ENCODE measurements at places on chromosomes 2 and 18.

DNA sequence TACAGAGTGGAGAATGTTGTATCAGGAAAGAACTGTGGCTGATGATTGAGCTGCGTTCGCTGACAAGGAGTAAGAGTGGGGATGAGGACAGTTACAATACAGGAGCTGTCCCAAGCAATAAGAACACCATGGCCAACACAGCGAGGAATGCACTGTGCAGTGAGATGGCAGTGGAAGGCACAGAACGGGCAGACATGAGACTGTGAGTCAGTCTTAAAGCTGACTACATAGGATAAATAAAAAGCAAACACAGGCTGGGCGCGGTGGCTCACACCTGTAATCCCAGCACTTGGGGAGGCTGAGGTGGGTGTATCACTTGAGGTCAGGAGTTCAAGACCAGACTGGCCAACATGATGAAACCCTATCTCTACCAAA is 89.8 kb downstream of the CABYR start:
- DNase-seq, result no peak

- no peak for DNase-seq
Observed at GRCh38 chr2:48344441-48344756, 185.6 kb upstream of the STON1 start.

GRCh38 chr2:168002021-168002553 is 245.3 kb downstream of the STK39 start:
- peak; percentile 83 for DNase-seq

- no peak for DNase-seq
Observed at GRCh38 chr2:60529785-60530627, 23.4 kb downstream of the BCL11A start.

DNA sequence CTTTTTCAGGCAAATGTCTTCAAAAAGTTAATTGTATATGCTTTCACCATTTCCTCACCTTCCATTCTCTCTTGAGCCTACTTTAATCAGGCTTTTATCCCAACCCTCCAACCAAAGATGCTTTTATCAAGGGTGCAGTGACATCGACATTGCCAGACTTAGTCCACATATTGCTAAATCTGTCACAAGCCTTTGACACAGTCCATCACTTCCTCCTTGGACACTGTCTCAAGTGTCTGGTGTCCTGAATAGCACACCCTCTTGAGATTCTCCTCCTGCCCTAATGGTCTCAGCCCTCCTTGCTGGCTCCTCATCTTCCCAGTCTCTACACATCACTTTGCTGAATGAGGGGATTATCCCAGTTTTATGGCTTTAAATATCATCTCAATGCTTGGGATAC is 147.5 kb upstream of the SLC39A10 start:
- no peak for DNase-seq

DNA sequence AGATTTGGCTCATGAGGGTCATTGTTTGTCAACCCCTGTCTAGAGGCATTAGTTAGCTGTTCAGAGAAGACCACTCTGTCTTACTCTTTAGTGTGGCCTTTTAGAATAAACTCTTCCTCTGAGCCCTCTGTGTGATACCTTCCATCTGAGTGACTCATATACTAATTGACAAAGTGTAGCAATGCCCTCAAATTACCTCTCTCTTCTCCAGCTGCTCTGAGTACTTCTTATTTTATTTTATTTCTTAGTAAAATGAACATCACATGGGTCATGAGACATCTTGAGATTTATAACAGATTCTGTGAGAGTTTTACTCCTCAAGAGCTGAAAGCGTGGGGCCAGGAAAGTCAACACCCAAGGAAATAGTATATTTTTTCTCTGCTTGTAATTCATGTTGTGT is 67.4 kb downstream of the KCTD18 start:
- DNase-seq, result peak; percentile 69

DNA sequence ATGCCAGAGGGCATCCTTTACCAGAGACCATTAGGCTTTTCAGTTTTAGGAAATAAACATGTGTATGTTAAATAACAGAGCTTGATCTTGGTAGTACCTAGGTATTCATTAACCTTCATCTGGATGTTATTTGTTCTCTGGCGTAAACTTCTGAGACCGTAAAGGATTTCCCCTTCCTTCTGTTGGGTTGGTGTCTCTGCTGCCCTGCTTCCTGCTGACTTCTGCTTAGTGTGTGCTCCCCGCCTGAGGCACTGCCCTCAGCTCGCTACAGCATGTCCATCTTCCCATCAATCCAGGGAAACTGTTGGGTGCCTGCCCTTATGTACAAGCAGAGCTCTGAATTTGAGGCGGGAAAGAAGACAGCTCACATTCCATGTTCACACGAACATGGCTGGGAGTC is 177.9 kb downstream of the TPGS2 start:
- DNase-seq, result peak; percentile 60

DNA sequence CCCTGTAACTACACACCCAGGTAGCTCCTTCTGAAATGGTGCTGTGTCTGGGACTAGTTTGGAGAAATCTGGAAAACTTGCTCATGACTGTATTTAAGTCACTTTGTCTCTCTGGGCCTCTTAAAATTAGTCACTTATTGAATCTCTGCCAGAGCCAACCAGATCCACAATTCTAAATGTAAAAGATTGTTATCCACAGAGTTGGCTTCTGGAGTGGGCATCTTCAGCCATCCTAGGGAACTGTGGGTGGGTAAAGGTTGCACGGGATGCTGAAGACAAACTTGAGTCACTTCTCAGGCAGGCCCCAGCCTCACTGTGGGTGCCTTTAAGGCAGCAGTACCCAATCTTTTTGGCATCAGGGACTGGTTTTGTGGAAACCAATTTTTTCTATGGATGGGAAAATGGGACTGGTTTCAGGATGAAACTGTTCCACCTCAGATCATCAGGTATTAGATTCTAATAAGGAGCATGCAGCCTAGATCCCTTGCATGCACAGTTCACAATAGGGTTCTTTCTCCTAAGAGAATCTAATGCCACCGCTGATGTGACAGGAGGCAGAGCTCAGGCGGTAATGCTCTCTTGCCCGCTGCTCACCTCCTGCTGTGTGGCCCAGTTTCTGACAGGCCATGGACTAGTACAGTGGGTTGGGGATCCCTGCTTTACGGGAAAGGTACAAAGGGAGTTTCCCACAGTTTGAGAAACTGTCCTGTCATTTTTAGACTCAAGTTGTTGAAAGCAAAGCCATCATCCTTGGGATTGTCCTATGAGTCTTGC is 98.3 kb upstream of the SPRED2 start:
- DNase-seq, result no peak

DNA sequence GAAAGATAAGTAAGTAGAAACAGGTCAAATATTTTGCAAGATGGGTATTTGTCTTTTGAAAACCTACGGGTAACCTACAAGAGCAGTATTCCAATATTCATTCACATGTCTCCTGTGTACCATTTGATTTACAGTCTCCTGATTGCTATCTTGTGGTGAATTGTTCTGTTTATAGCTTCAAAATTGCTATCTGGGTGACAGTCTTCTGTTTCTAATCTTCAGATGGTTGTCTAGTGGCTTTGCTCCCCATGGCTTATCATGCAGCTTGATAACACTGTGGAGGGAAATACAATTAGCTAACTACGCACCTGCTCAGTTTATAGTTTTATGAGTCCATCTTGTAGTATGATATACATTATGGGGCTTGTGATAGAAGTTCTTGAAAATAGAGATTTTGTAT is 816.8 kb downstream of the CPS1 start:
- DNase-seq, result no peak

DNA sequence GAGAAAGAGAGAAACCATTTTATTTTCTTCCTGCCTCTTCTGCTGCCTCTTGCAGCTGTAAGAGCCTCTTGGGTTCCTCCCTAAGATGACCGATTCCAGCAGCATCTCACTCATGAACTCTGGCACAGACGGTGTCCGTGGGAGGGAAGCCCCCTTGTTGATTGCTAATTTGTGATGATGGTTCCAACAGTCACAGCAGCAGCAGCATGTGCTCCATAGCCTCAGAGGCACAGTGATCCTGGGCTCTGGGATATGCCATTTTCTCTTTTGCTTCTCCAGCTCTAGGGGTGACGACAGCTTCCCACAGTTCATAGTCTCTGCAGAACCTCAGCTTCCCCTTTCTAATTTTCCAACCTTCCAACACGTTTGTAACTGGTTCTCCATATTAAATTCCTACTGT is 324.2 kb upstream of the HS6ST1 start:
- DNase-seq, result no peak

DNA sequence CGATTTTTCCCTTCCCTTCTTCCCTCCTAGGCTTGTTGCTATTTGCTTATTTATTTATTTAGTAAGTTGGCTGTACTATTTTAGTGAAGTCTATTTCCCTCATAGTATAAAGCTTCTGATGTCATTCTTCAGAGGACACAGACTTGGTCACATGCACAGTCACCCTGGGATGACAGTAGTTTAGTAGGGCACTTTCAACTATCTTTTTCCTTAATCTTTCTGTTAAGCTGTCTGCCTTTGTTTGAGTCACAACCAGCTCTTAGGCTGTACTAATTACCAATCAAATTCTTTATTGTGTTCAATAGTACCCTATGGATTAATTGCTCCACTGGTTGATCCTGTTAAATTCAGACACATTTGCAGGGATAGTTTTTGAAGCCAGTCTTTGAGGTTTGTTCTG is 26.9 kb upstream of the RAB31 start:
- no peak for DNase-seq

DNA sequence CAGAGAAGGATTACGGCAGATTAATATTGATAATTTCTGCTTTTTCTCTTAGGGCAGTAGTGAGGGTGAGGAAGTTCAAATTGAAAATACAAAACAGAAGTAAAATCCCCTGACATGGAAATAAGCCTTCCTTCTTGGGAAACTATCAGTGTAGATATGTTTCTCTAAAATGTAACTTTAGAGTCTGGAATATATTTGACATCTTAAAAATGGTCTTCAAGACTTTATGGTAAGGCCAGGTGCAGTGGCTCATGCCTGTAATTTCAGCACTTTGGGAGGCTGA is 33.0 kb downstream of the INPP5D start:
- no peak for DNase-seq

GRCh38 chr18:78733762-78734613 is 245.6 kb upstream of the SALL3 start:
- DNase-seq, result no peak

DNA sequence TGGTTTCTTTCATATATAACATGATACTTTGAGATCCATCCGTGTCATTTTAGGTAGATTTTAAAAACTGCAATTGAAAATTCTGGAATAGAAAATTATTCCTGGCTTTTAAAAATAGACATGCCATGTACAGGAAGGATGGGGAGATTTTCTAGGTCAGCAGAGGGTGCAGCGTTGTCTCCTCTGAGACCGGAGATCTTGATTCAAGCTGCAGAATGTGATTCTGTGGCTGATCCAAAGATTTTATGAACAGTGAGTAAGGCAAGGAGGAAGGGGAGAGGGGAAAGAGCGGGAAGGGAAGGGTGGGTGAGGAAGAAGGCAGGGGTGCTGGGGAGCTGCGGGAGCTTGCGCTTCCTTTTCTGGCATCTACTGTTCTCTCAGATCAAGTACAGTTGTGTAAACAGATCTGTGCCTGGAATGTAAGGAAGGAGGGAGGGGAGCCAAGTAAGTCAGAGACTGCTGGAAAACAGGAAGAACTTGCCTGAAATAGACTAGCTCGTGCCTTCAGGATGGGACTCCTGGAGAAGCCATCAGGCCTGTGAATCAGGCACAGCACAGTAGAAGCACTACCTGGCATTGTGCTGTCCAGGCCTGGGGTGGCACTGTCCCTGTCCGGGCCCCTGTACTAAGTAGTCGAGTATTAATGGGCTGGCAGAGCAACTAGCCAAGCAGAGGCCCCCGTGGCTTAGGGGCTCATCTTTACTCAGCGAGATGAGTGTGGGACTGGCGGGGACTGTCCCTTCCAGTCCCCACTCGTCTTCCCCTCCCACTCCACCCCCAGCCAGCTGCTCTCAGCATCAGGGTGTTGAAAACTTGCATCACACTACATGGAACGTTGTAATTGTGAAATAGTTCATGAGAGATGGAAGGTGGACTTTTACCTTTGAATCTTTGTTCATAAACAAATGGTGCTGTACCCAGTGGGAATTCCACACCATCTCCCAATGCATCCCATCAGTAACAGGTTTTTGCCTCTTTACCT is 163.5 kb downstream of the UXS1 start:
- peak; percentile 15 for DNase-seq

DNA sequence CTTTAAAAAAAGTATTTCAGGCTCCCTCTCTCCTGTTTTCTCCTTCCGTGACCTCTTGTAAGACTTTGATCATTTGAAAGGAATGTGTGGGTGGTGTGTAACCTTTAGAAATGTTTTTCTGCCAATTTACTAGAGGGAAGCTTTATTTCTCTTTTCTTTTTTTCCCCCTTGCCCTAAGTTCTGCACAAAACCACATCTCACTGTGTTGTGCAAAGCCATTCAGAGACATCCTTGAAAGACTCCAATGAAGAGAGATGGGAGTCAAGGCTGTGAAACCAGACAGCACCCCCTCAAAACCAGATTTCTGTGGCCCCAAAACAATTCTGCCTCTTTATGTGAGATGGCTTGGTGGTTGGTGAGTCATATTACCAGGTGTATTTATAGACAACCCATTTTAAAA is 184.6 kb upstream of the ERBB4 start:
- peak; percentile 91 for DNase-seq

DNA sequence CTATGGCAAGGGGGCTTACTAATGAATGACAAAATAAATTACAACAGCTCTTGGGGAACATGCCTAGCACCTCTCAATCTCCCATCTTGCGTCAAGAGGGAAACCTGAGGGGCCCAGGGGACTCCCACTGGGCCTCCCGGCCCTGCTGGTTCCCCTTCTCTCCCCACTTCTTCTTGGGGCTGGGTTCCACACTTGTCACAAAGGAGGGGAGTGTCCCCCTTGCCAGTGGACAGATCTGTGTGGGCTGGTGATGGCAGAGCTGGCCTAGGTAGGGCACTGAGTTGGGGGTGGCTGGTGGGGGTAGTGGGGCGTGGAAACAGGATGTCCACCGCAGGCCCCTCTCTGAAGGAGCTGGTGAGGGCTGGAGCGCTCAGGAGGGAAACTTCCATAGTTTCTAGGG is 184.0 kb upstream of the HAAO start:
- no peak for DNase-seq

DNA sequence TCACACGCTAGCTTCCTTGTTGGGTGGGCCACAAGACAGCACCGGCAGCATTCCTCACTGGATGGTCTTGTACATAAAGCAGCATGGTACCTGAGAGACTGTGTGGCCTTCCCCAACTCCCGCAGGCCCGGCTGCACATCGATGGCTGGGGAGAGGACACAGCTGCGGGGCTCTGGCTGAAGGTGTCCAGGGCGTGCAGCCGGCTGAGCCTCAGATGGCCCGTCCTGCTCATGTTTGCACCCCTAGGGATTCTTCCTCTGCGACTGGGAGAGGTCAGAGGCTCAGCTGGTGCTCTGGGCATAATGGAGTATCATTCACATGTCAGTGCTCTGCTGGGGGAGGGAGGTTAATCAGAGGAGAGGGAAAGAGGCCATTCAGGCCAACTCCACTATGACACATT is 207.9 kb downstream of the SEPTIN10 start:
- no peak for DNase-seq

DNA sequence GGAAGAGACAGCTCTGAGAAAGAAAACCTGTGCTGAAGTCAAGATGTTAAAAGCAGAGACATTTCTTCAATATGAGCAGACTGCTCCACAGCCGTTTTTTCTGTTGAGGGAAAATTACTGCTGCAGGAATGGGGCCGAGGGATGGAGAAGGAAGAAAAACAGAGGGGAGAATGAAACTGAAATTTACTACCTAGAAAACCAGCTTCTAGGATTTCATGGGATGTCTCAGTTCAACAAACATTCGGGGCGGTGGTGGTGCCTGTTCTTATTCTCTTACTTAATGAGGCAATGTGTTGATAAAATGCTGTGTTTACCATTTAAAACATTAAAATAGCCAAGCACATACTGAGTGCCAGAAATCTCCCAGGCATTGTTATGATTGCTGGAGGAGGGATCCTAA is 557.1 kb upstream of the MEX3C start:
- DNase-seq, result no peak

- no peak for DNase-seq
Observed at GRCh38 chr2:178776751-178777150, 30.5 kb downstream of the TTN start.

GRCh38 chr18:79380816-79381806 is 14.6 kb upstream of the NFATC1 start:
- DNase-seq, result no peak
